Stimulated activated naive CD8-positive, alpha-beta T cell treated with anti-CD3 and anti-CD28 coated beads, Interleukin-15, Interleukin-2, amounts not matched to agents 100 U/mL and 50 U/mL, for 24 hours (primary cell): ENCODE measurements at places on chromosomes 6 and 20.

DNA sequence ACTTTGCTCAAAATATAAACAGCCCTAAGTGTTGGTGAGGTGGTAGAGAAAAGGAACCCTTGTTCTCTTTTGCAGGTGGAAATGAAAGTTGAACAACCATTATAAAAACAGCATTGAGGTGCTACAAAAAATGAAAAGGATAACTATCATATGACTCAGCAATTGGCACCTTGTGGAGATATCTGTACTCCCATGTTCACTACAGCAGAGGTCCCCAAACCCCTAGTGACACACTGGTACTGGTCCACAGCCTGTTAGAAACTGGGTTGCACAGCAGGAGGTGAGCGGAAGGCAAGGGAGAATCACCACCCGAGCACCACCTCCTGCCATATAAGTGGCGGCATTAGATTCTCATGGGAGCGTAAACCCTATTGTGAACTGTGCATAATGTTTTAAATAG, 267.4 kb upstream of the THEMIS start:
- DNase-seq, result no peak

DNA sequence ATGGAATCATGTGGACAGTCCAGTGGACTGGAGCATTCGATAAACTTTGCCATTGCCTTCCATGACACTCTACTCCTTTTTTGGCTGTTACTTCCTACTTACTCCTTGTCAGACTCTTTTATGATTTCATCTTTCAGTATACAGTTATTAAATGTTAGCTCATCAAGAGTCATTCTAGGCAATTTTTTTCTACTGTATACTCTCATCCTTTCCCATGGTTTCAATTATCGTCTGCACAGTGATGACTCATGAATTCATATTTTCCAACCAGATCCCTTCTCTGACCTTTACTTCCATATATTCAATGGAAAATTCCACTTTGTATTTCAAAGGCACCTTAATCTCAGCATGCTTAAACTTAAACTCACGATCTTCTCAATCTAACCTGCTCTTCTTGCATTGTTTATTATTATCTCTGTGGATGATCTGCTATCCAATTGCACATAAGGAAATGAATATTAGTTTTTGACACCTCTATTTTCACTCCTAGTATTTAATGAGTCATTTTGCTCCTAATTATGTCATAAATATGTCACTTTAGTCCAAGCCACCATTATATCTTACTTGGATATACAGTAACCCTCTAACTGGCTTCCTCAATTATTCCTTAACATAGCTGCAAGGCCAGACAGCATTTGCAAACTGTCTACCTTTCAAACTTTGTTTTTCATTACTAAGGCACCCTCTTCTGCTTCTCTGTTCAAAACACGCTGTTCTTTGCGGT, 427.5 kb downstream of the PHF3 start:
- no peak for DNase-seq

- DNase-seq, result no peak
These were observed 5.1 kb downstream of the BEND3 start for GRCh38 chr6:107110200-107110599.

DNA sequence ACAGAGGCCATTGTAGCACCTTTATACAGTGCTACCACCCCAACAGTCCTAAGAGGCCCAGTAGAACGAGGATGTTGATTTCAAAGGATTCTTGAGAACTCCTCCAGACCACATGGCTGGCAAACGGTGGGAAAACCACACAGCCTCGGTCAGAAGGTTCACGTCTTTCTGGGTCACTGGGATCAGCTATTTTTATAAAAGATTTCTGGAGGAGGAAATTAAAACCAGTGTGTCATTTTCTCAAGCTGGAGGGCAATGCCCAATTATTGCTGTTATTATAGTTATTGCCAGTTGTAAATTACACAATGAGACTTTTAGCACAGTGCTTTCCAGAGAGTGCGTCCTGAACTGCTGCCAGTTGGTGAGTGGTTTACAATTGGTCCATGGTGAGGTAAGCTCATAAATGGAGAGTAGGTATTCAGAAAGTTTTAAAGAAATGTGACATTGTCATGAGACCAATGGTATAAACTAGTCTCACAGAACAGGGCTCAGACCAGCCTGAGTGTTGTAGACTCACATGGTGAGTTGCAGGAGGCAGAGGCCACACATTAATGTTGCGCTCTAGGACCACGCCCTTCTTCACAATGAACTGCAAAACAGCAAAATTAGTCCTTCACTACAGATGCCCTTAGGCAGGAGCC, 8.4 kb upstream of the PPP1R14C start:
- no peak for DNase-seq

DNA sequence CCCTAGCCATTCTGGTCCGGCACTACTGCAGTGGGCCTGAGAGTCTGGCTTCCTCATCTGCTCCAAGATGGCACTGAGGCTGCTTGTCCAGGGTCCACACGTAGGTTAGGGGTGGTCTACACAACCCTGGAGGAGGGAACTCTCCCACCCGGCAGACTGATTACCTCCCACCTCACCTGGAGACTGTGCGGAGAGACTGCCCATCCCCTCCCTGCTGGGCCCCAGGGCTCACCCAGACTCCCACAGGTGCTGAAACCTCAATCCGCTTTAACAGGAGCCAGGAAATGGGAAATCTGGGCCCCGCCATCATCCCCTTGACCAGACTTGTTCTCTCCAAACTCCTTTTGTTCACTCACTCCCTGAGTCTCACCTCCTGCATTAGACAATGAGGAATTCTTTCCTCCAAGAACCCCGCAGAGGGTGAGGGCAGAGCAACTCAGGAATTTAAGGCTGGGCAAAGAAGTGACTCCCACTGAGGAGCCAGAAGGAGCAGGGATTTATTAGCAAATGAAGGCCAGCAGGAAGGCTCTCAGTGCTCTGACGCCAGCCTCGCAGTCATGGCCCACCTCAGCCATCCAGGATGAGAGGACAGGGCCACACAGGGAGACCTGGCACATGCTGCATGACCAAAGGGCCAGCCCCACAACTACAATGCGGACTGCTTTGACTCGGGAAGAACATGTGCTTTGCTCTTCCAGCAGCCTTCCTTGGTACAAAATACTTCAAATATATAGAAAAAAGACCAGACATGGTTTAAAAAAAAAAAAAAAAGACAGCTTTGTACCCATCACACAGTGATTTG, 53.0 kb downstream of the CDK5RAP1 start:
- DNase-seq, result no peak

- DNase-seq, result no peak
These were observed 24.9 kb upstream of the ITCH start for GRCh38 chr20:34337982-34338726.

DNA sequence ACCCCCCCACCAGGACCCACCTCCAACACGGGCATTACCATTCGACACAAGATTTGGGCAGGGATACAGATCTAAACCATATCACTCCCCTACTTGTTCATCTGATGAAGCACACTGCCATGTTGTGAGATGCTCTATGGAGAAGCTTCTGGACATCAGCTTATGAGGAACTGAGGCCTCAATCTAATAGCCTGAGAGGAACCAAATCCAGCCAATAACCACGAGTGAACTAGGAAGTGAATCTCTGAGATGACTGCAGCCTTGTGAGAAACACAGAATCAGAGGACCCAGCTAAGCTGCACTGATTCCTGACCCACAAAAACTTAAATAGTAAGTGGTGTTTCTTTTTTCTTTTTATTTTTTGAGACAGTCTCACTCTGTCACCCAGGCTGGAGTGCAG, 21.6 kb upstream of the ZBTB2 start:
- no peak for DNase-seq

DNA sequence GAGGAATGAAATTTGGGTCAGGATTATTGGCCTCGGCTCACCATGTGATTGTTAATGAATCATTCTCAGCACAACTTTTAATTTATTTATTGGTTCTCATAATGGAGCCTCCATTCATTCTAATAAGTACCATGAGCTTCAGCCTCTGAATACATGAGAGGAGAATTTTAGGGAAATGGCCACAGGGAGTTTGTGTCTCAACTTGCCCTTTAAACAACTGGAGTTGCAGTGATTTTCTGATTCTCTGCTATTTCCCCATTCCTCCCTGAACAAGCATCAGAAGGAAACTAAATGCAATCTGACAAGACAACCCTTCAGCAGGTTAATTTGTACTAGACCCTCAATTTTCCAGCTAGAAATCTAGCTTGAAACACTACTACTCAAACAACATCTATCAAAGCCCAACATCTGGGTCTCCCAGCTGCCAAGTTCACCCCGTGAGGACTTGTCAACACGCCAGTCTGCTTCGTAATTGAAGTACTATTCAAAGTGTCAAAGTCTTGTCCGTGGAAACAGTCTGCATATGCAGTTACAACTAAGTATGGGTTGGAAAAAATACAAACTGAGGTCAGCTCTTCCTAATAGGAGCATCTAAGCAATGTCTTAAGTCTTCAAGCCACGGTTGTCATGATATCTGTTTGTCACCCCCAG, 235.4 kb downstream of the CDH4 start:
- no peak for DNase-seq

- no peak for DNase-seq
These were observed 27.8 kb upstream of the KIF16B start for GRCh38 chr20:16601047-16601446.

- DNase-seq, result peak; percentile 17
These were observed 2.0 kb downstream of the SOX4 start for GRCh38 chr6:21595285-21596144.

DNA sequence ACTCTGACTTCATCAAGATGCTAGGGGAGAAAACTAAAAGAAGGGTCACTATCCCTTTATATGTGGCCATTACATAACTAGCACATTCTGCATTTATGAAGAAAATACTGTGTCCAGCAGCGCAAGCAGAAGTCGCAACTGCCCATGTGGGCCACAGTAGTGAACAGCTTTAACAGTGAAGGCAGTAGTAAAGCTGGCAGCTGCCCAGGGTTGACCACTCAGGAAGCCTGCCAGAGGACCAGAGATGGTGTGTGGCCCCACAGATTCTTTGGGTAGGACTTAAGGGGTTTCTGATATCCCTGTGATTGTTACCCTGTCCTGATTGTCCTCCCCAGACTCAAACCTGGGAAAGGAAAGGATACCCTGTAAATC, 88.3 kb upstream of the NT5E start:
- no peak for DNase-seq

DNA sequence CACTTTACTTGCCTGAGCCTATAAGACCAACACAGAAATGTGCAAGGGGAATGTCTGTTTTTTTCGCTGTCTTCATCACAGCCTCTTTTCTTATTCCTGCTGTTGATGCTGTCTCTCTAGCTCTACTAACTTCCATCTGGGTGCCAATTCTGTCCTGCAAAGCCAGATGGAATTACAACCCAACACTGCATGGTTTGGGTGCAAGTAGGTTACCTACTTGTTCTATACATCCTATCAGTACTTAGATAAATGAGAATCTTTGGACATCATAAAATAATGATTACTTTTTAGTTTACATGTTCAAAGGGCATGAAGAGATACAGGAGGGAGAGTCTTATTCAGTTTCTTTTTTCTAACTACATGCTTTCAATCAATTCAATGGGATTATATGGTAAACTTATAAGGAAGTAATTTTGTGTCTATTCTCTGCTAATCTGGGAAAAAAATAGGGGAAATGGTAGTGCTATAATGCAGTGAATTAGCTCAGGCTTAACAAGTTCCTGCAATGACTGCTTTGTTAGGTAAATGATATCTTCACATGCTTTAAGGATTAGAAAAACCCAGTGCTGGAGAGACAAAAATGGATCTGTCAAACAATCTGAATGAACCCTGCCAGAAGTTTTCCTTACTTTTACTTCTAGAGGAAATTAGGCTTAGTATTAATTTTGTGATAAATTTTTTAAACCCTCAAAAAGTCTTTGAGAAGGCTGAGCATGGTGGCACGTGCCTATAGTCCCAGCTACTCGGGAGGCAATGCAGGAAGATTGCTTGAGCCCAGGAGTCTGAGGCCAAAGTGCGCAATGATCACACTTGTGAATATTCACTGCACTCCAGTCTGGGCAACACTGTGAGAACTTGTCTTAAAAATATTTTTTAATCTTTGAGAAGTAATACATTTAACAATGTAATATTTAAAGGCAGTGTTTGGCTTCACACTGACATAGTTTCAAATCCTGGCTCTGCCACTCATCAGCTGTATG, 86.5 kb upstream of the E2F3 start:
- no peak for DNase-seq

GRCh38 chr6:157710604-157711003, 112.4 kb upstream of the SNX9 start:
- no peak for DNase-seq

- DNase-seq, result no peak
These were observed 102.4 kb downstream of the F13A1 start for GRCh38 chr6:6217855-6218758.

DNA sequence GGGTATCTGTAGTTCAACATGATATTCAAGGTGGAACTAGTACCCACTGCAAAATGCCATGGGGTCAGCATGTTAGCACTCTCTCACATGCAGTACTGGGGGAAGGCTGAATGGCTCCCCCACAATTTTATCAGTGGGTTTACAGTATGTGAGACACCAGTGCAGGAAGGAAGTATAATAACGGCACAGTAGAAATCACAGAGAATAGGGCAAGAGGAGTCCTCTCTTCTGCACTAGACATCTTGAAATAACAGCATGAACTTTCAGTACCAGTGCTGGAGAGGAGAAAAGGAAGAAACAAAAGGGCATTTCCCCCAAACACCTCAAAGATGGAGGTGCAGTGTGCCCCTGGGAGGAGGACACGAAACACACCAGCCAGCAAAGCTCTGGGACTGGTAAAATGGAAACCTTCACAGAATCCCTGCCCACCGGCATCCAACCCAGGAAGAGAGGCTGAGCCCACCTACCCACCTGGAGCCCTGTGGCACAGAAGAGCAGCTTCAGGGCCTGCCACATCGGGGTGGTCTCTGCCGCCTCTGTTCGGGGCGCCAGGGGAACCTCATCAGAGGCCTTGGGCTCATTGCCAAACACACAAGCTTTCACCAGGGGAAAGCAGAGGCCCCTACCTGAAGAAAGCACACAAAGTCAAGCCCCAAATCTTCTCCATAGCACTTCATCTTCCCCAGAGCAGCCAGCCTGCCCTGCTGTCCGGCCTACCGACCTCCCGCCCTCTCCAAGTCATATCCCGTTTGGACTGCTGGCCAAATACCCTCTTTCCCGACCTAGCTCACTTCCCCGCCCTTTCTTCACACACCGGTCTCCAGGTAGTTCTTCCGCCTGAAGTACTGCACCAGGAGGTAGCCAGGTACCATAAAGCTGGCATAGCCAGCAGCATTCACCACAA, 1.2 kb downstream of the SLC35B2 start:
- peak; percentile 36 for DNase-seq

DNA sequence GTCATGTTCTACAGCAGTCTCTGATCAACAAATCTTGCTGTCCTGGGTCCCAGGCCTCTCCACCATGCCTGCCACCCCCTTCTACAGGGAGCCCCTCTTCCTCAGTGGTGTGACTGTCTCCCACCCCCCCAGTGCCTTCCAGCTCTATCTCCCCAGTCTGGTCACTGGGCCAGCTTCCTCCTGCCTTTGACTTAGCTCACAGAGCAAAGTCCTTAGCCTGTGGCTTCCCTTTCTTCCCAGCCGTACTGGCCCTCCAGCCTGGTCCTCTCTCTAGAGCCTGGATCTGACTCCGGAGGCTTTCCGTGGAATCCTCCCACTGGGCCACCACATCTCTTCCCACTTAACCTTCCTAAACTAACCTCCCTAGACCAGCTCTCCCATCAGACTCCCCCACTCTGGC, 17.0 kb downstream of the MAPK13 start:
- DNase-seq, result no peak
